ENCODE measurements at places on chromosomes 3 and 15.

- no peak for DNase-seq
Observed at GRCh38 chr3:192024751-192025150, 563.8 kb downstream of the PYDC2 start.

- no peak for DNase-seq
Observed at GRCh38 chr3:125213946-125214542, 1.5 kb upstream of the SLC12A8 start.

DNA sequence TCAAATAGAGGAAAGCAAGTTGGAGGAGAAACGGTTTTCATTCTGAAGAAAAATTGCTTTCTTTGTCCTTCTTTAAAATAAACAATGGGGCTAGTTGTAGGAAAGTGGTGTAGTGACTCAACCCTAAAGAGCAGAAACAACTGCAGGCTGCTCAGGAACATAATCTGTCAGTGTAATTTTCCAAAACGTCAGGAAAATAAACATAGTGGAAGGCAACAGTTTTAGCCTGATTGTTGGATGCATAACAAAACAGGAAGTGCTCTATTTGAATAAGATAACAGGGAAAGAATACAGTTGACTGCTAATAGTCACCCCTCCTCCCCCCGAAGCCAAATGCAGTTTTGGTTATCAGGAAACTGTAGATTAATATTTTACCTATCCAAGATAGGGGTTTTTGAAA lies 167.6 kb downstream of the ECT2 start:
- DNase-seq: no peak

GRCh38 chr3:52483577-52484381 lies 11.4 kb upstream of the STAB1 start:
- no peak for DNase-seq

DNA sequence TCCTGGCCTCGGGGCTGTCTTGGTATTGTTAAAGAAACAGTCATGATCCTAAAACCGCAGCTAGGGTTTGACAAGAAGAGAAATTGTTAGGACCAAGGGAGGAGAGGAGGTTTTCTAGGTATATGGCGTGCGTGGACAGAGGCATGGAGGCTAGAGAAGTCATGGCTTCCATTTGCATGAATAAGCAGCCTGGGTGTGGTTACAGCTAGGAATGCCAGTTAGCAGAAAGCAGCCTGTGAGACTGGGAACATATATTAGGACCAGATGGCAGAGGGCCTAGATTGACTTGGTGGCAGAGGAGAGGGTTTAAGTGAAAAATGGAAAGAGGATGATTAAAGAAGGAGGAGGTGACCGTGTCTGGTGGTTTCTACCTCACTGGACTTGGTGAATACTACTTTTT lies 573.6 kb upstream of the ARRDC4 start:
- no peak for DNase-seq

GRCh38 chr3:195873971-195874370 lies 34.4 kb downstream of the TNK2 start:
- no peak for DNase-seq

GRCh38 chr3:133443649-133444422 lies 44.0 kb downstream of the BFSP2 start:
- no peak for DNase-seq

DNA sequence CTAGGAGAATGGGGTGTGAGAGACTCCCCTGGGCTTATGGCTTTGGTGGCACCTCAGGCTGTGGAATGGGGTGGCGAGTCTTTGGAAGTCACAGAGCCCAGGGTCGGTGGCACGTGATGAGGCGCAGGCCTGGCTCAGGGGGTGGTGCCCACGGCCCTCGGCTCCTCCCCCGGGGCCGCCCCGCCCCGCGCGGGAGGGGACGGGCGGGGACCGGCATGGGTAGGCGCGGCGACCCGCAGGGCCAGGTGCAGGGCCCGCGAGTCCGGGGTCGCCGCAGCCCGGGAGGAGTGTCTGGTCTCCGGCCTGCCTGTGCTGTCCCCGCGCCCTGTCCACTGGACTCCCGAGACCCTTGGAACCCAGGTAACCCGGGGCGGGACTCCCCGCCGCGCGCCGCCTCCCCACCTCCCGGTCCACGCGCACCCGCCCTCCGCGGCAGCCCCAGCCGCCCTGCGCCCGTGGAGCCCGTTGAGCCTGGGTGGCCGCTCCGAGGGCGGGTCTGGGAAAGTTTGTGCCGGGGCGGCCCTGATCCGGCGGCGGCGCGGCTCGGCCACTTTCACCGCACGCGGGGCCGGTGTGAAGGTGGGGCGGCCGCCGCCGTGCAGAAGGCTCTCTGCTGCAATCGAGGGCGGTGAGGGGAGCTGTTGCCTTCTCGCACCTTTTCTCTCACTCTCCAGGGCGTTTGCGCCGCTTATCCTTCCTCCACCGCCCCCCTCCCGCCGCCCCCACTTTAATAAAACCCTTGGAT lies at the start of gene PAQR5:
Gene PAQR5 (plus strand): TSS at position 216 of the 745 bp plus-strand sequence. CDS start 61,169 bp downstream, outside the sequence.
- peak; percentile 35 for DNase-seq

- DNase-seq: no peak
Observed at GRCh38 chr15:101047301-101047781, 128.2 kb downstream of the LRRK1 start.

- DNase-seq: no peak
Observed at GRCh38 chr15:81723701-81724100, 322.1 kb downstream of the MEX3B start.

- no peak for DNase-seq
Observed at GRCh38 chr3:120773932-120774331, 31.4 kb downstream of the GTF2E1 start.

- no peak for DNase-seq
Observed at GRCh38 chr3:168457954-168458539, 362.3 kb upstream of the GOLIM4 start.

GRCh38 chr15:40157778-40158447 lies 3.0 kb upstream of the BUB1B start:
- DNase-seq: no peak

GRCh38 chr15:81351651-81352050 lies 22.4 kb downstream of the TMC3 start:
- no peak for DNase-seq

- DNase-seq: no peak
Observed at GRCh38 chr15:79176151-79176550, 85.6 kb upstream of the RASGRF1 start.

GRCh38 chr3:138547342-138547975 lies 46.6 kb downstream of the CEP70 start:
- no peak for DNase-seq

- no peak for DNase-seq
Observed at GRCh38 chr15:87733541-87733941, 523.0 kb downstream of the NTRK3 start.

- no peak for DNase-seq
Observed at GRCh38 chr3:39114456-39114855, 7.0 kb downstream of the TTC21A start.

DNA sequence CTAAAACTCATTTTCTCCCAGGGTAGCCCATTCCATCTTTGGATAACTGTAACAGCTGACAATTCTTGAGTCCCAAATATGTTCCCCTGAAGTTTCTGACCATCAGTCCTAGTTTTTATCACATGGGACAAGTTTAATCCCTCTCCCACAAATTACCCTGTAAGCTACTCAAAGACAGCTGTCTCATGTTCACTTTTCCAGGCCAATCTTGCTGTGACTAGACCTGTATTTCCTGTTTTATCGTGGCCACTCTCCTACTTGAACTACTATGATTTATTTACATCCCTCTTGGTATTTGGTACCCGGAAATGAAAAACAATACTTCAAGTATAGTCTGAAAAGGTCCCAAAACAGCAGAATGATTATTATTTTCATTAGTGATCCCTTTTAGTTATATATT lies 95.1 kb upstream of the MEX3B start:
- DNase-seq: no peak

DNA sequence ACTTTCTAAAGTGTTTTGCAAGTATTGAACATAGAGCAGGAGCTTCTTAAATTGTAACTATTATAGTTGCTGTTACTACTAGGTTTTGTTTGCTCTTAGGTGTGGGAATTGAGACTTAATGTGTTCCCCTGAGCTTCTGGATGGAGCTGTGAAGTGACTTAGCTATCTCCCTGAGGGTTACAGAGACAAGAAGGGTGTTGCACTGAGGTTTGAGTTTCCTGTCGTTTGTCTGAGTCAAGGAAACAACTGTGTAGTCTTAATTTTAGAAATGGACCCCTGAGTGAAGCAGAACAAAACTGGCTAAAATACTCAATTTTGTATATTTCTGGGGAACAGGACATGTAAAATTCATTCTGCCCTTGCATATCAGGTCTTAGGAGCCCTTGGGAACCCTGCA lies 20.4 kb downstream of the TTC21A start:
- DNase-seq: no peak

DNA sequence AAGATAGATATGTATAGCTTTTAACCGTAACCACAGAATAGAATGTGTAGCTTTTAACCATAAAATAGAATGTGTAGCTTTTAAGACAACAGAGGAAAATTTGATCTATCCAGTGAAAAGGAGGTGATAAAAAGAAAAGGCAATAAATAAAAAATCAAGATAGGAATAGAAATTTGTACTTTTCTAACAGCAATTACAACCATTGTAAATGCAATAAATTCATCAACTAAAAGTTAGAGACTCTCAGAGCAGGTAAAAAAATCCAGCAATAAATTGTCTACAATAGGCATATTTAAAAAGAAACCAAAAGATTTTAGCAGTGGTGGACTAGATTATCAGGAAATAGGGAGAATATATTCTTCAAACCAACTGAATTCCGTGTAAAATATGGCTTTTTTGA lies 63.8 kb upstream of the ABHD2 start:
- no peak for DNase-seq

DNA sequence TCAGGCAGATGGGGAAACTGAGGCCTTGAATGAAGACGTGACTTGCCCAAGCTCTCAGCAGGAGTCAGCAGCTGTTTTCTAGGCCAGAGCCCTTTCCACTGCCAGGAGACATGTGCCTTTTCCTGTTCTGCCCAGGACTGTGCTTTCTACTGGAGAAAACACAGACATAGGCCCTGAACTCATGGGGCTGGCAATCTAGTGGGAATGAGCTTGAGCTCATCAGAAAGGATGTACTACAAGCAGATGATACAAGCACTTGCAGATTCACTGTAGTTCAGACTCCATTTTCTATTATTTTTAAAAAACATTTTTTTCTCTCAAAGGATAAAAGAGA lies 14.4 kb downstream of the MASP1 start:
- no peak for DNase-seq

GRCh38 chr3:152459118-152459515 lies 190.4 kb downstream of the MBNL1 start:
- no peak for DNase-seq

- DNase-seq: no peak
Observed at GRCh38 chr3:50314342-50314741, 8.2 kb downstream of the HYAL2 start.

GRCh38 chr15:63250312-63250965 lies 27.0 kb upstream of the APH1B start:
- DNase-seq: no peak

GRCh38 chr15:62835351-62835750 lies 207.2 kb upstream of the TPM1 start:
- DNase-seq: no peak

- DNase-seq: no peak
Observed at GRCh38 chr15:98842973-98843285, 164.7 kb downstream of the PGPEP1L start.

- no peak for DNase-seq
Observed at GRCh38 chr15:84795186-84795585, 22.0 kb upstream of the ALPK3 start.

DNA sequence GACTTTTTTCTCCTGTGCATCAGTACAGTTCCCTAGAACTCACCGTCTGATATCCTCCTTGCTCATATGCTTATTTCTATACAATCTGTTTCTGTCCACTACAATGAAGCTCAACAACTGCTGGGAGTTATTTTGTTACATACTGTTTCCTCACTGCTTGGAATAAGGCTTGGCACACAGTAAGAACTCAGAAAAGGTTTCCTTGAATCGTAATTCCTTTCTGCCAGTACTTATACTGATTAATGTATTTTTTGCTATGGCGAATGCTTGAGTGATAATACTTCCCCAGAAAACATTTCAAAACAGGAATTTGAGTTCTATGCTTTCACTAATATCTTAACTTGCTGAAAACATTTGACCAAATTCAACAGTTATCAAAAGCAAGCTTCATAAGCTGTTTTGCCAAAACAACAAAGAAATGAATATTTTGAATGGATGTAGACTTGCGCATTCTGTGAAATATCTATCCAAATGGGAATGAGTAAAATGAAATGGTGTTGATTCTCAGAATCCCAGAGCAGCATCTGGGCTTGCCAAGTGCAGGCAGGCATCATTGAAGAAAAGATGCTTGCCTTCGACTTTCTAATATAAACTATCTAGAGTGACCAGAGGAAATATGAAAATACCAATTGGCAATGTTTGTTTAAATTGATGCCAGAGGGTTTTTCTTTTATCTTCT lies 286.3 kb downstream of the RAP2B start:
- no peak for DNase-seq

GRCh38 chr3:139928708-139929505 lies 6.1 kb upstream of the CLSTN2 start:
- DNase-seq: no peak

- DNase-seq: no peak
Observed at GRCh38 chr3:182603501-182603900, 189.8 kb upstream of the ATP11B start.

GRCh38 chr3:195020921-195021320 lies 250.0 kb downstream of the XXYLT1 start:
- DNase-seq: no peak

- DNase-seq: no peak
Observed at GRCh38 chr3:159882790-159883779, 105.5 kb upstream of the IL12A start.

- DNase-seq: no peak
Observed at GRCh38 chr3:179292450-179292849, 30.4 kb upstream of the ZNF639 start.

- DNase-seq: no peak
Observed at GRCh38 chr3:176939022-176939817, 258.1 kb downstream of the TBL1XR1 start.

- DNase-seq: no peak
Observed at GRCh38 chr3:124032311-124032880, 40.5 kb upstream of the ROPN1 start.

DNA sequence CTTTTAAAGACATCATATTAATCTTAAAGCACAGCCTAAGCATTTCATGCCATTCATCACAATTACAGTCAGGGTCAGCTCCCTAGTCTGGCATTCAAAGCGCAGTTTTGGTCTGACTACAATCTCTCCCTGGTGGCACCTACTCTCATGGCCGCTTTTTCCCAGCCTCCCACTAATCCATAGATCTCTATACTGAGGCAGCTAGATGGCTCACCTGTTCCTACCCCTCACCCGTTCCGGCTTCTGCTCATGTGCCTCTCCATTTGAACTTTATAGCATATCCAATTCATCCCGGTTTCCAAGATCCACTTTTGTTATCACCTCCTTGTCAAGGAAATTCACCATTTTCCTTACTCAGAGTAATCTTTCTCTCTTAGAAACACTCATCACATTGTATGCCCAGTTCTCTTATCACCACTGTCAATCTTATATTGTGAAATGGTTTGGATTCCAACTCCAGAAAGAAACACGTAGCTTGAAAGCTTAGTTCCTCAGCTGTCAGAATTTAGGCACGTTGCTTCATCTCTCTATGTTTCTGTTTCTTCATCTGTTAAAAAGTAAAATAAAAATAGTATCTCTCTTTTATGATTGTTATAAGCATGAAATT lies 220.0 kb upstream of the UBE2E2 start:
- DNase-seq: no peak

All from iPS DF 6.9 (cell line).